ENCODE measurements at places on chromosomes 6 and 20.

DNA sequence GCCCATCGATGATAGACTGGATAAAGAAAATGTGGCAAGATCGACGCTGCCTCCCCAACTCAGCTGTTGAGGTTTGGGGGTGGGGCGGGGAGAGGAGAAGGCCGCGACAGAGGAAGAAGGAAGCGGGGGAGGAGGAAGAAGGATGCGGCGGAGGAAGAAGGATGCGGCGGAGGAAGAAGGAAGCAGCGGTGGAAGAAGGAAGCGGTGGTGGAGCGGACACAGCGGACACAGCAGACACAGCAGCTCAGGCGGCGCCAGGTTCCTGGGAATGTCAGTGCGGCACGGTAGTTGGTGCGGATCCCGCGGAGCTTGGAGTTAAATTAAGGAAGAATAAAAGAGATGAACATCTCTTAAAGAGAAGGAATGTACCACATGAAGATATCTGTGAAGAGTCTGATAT lies 163.9 kb upstream of the NT5E start:
- no peak for DNase-seq

GRCh38 chr6:45614488-45615285 lies 237.0 kb upstream of the SUPT3H start:
- no peak for DNase-seq

- DNase-seq = no peak
Observed at GRCh38 chr6:1055015-1055921, 256.6 kb upstream of the FOXQ1 start.

GRCh38 chr6:139647841-139648240 lies 273.4 kb upstream of the CITED2 start:
- no peak for DNase-seq

DNA sequence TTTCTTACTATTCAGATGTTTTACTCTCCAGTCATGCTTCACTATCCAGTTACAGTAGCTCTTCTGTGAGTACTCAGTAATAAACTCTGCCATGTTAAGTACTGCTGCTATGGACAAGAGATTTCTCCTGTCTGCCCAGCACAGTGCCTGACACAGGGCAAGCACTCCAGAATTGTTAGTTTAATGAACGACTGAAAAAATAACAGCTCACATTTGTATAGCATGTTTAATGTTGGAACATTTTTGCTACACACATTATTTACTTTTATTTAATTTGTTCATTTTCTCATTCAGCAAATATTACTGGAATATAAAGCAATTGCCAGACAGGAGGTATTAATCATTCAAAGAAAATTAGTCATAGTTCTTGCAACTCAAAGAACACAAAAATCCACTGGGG lies 142.6 kb upstream of the HMGN3 start:
- DNase-seq = no peak

- no peak for DNase-seq
Observed at GRCh38 chr20:52965380-52965779, 6.8 kb upstream of the TSHZ2 start.

DNA sequence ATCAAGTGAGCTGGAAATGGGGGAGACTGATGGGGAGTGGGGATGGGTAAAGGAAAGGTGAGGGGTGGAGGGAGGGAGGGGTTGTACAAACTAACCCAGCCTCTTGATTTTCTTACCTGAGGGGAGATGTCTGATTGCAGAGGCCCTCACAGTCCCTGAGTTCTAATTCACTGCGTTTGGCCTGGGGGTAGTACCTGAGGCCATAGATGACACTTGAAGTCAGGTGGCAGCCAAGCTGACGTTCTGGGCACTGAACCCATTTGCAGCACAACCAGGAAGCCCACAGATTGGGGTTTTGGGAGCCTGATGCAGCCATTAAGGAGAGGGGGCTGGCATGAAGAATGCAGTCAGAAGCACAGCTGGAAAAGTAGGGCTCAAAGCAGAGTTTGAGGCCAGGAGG lies 153.8 kb upstream of the DTNBP1 start:
- DNase-seq = no peak

DNA sequence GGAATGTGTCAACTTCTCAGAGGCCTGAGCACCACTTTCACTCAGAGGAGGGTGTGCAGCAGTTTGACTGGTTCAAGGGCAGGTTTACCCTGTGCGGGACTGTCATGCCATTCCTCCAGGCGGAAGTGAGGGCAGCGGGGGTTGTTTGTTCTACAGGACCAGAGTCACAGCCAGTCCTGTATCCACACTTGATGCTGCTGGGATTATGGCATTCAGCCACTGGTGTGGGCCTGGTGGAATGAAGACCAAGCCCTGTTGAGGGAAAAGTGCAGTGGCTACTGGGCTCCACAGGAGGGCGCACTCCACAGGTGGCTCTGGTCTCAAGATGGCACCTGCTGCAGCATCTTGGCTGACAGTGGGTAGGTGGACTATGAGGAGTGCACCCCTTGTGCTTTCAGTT lies 14.8 kb downstream of the SEMG2 start:
- DNase-seq = no peak

GRCh38 chr6:10901770-10902169 lies 14.9 kb downstream of the SYCP2L start:
- DNase-seq = no peak

GRCh38 chr6:156801712-156802111 lies 24.5 kb downstream of the ARID1B start:
- no peak for DNase-seq

DNA sequence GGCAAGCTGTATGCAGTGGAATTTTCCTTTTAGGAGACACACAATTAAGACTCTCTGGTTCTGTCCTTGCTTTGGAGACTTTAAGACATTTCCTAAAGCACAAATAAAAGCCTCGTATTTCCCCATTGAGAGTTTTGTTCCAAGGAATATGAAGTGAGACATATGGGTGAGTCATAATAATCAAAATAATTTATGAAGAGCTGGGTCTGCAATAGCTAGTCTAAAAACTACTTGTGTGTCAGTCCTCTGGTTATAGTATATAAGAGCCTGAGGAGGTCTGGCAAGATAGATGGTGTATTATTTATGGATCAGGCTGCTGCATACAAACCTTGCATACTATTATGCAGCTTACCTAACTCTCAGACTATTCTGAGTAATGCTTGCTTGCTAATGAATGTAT lies 142.6 kb downstream of the ADGRG6 start:
- peak; percentile 89 for DNase-seq

DNA sequence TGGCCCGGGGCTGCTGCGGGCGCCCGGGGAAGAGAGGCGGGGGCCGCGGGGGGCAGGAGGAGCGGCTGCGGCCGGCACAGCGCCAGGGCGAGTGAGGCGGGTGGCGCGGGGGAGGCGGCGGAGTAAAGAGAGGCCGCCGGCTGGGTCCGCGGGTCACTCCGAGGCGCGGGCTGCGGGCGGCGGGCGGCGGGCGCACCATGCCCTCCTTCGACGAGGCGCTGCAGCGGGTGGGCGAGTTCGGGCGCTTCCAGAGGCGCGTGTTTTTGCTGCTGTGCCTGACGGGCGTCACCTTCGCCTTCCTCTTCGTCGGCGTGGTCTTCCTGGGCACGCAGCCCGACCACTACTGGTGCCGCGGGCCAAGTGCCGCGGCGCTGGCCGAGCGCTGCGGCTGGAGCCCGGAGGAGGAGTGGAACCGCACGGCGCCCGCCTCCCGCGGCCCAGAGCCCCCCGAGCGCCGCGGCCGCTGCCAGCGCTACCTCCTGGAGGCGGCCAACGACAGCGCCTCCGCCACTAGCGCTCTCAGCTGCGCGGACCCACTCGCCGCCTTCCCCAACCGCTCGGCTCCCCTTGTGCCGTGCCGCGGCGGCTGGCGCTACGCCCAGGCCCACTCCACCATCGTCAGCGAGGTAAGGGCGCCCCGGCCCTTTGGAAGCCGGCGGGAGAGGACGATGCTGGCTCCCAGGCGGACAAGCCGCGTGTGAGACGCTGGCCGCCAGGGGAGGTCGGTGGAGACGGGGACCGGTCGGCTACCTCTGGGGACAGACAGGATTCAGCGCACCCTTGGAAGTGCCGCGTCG lies at the start of gene SLC22A3:
SLC22A3 (plus strand) TSS at position 156 of the 797 bp plus-strand sequence; CDS start at position 198, 42 bp downstream.
- DNase-seq = peak; percentile 11

Measured in fibroblast of upper back skin (primary cell).